ENCODE measurements at places on chromosomes 11 and 22.

DNA sequence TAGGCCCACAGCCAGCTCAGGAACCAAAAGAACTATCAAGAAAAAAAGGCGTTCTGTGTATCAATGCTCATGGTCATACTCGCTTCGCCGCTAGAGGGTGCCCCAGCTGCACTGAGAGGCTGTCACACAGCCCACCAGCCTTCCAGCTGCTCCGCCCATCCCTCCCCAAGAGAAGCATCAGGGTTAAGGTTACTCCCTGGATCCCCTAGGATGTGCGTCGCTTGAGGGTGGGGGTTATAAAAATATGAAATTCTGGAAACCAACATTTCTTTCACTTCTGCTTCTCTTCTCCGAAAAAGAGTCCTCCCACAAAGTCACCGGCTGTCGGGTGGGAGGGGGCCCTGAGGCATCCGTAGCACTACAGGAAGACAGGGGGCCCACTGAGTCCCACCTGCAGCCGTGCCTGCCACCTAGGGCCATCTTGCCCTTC is 1.7 kb downstream of the CBX6 start:
- peak; percentile 85 for DNase-seq

DNA sequence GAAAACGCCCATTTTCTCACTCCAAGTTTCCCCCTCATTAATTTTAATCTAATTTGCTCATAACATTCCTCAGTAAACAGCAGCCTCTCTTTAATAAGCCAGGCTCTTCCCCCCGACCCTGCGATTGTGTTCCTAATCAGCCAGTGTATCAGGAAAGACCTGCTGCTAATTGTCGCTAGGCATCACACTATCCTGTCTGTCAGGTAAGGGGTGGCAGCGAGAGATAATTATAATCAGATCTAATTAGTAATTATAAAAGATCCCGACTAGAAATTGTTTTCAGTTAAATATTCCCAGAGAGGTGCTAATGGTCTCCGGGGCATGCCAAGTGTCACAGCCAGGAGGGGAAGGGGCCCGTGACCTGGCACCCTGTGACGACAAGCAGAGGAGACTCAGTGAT is 142.8 kb downstream of the ST3GAL4 start:
- DNase-seq = no peak

GRCh38 chr11:64501500-64502427 is 89.3 kb upstream of the SLC22A12 start:
- DNase-seq = no peak

GRCh38 chr11:77800449-77800848 is 20.1 kb downstream of the RSF1 start:
- no peak for DNase-seq

GRCh38 chr11:76685831-76686230 is 15.3 kb upstream of the LRRC32 start:
- no peak for DNase-seq
